ENCODE measurements at places on chromosomes 13 and 19.

DNA sequence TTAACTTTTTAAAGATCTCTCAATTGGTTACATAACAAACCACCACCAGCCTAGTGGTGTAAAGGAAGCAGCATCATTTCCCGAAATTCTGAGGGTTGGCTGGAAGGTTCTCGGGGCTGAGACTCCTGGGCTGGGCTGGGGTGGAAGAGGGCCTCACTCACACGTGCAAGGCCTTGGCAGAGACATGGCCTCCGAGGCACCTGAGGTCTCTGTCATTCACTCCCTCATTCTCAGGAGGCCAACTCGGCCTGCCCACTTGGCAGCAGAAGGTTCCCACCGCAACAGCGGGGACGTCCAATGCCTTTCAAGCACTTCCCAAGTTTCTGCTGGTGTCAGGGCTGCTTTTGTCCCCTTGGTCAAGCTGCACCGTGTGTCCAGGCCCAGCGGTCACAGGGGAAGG lies 18.6 kb upstream of the RASA3 start:
- no peak for DNase-seq

GRCh38 chr19:31559494-31559893 lies 210.3 kb upstream of the TSHZ3 start:
- no peak for DNase-seq

DNA sequence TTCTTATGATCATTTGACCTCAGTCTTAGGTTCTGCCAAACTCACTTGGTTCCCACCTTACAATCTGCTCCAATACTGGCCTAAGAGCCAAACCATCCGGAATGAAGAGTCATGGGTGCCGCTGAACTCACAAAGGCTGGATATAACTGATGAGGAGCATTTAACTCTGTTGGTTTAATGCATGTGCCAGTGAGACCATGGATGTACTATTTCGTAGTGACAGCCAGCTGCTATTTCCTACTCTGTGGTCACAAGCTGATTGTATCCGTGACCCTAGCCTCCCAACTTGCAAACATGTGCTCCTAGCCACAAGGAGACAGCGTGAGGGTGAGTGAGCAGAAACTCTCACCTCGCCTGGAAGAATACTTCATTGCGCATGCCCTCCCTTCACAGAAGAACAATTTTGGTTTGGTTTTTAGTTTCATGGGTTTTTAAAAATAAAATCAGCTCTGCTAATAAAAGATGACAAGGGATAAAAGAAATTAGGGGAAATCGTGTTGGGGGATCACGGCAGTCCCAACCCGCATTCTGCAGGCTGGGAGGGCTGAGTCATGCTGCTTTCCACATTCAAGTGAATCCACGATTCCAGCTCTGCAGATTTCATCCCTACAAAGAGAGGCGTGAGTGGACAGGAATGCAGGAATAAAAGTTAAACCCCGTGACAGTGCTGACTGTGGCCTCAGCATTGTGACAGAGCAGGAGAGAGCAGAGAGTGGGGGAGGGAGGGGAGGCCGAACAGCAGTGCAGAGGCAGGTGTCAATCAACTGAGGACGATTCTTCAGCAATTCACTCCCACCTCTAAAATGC lies 66.8 kb upstream of the RAP2A start:
- peak; percentile 42 for DNase-seq

- DNase-seq, result no peak
These were observed 61.9 kb downstream of the AP1M1 start for GRCh38 chr19:16259385-16260159.

- peak; percentile 15 for DNase-seq
These were observed 330.2 kb downstream of the KLF12 start for GRCh38 chr13:73803997-73804396.
